ENCODE measurements at places on chromosomes 6 and 20. TPM values are rescaled to one million over a fixed set of nuclear protein-coding genes. Genes with fewer than 3 reads are reported as not detected.

Gene FUCA2
- polyA plus RNA-seq: 15.2 TPM

Gene TMEM14B
- 140 TPM for polyA plus RNA-seq

Gene FAM184A
- polyA plus RNA-seq: 0.07 TPM

Gene GHRH
- not detected for polyA plus RNA-seq

Gene ASXL1
- polyA plus RNA-seq: 11.7 TPM

Gene RIN2
- 23.6 TPM for polyA plus RNA-seq

Gene LCA5
- 0.34 TPM for polyA plus RNA-seq

All from foreskin keratinocyte (primary cell).